ENCODE measurements at places on chromosomes 5 and 9.

DNA sequence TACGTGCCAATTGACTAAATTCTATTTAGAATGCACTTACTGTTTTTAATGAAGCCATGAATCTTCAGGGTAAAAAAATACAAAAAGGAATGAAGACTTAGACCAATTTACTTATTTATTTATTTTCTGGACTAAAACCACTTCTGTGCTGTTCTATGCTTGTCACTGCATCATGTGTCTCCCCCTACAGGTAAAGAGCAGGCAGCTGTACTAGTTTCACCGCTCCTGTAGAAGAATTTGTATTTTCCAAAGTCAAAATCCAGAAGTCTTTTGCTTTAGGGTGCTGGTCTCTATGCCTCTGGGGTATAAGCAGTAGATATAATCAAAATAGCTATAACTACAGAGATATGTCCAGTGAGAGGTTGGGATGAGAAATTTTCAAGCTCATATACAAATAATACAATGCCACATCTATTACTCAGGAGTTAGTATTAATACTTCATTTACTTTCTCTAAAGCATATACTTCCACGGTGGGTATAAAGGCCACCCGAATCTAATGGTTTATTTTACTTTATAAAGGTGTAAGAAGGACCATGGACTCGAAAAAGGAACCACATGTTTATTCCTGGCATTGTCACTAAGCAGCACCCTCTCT is 591.5 kb downstream of the RAB3C start:
- peak; percentile 45 for DNase-seq

DNA sequence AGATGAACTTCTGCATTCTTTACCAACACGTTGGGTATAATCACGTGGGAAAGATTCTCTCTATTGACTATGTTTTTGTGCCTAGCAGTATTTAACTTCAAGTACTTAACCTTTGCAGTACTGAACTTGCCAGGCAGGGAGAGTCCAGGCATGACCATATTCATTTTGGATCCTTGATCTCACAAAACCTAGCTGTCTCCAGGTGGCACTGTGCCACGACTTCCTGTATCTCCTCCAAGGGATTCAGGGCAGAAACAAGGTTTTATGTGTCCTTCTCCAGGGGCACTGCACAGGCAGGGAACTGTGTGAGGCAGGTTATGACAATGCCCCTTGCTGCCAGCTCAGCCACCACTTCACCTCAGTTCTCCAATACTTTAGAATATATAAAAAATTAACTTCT is 11.7 kb upstream of the IFNA5 start:
- DNase-seq, result no peak

- no peak for DNase-seq
Observed at GRCh38 chr5:58842852-58843251, 260.0 kb downstream of the RAB3C start.

- no peak for DNase-seq
Observed at GRCh38 chr5:135694012-135694411, 115.2 kb upstream of the CXCL14 start.

- DNase-seq, result no peak
Observed at GRCh38 chr5:2670940-2671339, 80.5 kb downstream of the IRX2 start.

DNA sequence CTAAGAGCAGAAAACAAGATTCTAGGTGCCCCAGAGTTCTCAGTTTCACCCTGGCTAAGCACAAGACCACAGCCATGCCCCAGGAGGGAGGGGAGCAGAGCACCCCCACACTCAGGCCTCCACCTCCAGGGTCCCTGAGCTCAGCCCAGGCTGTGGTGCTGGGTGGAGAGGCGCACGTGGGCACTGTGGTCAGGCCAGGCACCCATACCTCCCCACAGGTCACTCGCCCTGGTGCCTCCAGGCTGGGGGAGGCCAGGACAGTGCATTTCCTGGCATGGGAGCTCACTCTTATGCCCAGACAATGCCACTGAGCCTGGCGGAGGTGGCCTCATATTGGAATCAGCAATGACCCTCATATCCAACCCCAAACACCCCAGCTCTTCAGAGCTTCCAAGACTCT is 78.8 kb downstream of the HRH2 start:
- no peak for DNase-seq

- DNase-seq, result no peak
Observed at GRCh38 chr5:33312571-33313549, 127.9 kb upstream of the TARS1 start.

- DNase-seq, result no peak
Observed at GRCh38 chr5:82158755-82159413, 119.3 kb downstream of the RPS23 start.

GRCh38 chr5:53643445-53643844 is 83.0 kb downstream of the NDUFS4 start:
- DNase-seq, result no peak

- no peak for DNase-seq
Observed at GRCh38 chr5:180910735-180911134, 11.8 kb downstream of the BTNL8 start.

GRCh38 chr9:113160571-113160970 is 9.8 kb downstream of the SLC31A2 start:
- peak; percentile 39 for DNase-seq

DNA sequence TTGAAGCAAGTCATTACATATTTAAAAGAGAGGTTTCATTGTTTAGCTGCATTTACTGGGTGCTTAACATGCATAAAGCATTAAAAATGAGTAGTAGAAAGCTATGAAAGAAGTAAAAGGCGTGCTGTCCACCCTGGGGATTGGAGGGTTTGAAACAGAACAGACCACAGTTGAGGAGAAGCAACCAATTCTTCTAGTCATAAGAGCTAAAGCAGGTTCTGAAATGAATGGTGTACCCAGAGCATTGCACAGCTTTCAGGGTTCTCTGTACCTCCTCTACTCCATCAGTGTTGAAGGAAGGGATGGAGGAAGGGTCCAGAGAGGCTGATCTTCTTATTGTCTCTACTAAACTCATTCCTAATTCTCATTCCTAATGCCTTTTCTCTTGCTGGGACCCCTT is 68.9 kb downstream of the SH3RF2 start:
- no peak for DNase-seq

GRCh38 chr5:116546033-116546742 is 28.4 kb downstream of the SEMA6A start:
- DNase-seq, result no peak

Data from NCI-H1105 treated with DMSO at 0.1 percent for 48 hours (cell line).